Right ventricle myocardium inferior (tissue), 1 donor: ENCODE measurements at places on chromosomes 6 and 20.
A peak's percentile ranks its signal among the peaks of the same experiment; 100 is the strongest.

- no peak for DNase-seq
Measured at GRCh38 chr6:99104218-99104617, 156.5 kb upstream of the FBXL4 start.

- DNase-seq: peak; percentile 78
Measured at GRCh38 chr6:36685926-36686667, 7.6 kb downstream of the CDKN1A start.

- peak; percentile 81 for DNase-seq
Measured at GRCh38 chr6:44056392-44057237, 70.6 kb downstream of the MRPL14 start.

DNA sequence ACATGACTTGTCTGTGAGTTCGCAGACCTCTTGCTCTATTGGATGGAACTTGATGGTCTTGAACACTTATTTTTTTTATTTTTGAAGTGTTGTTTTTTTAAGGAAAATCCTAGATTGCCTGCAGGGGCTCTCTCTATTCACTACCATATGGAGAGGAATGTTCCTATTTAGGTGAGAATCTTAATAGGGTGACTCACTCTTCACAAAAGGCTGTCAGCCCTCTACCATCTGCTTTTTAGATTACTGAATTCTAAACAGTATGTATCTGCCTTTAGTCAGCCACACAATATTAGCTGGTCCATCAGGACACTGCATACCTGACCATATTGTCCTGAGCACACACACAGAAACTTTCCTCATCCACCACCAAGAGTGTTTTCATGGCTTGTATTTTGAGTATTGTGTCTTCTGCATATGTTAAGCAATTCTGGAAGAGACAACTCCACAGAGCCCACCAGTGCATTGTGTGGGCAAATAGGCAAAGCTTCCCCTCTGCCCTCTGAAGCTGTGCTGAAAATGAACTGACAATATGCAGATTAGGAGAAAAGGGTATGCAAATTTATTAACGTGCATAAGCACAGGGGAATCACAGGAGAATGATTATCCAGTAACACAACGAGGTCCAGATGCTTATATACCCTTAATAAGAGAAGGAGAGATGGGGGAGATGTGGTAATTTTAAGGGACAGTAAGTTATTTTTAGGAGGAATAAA, 6.6 kb upstream of the BTBD9 start:
- no peak for DNase-seq

- no peak for DNase-seq
Measured at GRCh38 chr6:108609276-108609769, 48.6 kb downstream of the FOXO3 start.

DNA sequence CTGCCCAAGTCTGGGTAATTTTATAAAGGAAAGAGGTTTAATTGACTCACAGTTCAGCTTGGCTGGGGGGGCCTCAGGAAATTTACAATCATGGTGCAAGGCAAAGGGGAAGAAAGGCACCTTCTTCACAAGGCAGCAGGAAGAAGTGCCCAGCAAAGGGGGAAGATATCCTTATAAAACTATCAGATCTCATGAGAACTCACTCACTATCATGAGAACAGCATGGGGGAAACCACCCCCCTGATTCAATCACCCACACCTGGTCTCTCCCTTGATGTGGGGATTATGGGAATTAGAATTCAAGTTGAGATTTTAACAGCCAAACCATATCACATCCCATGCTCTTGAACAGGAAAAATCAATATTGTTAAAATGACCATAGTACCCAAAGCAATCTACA, 215.2 kb upstream of the TAB2 start:
- DNase-seq: no peak

DNA sequence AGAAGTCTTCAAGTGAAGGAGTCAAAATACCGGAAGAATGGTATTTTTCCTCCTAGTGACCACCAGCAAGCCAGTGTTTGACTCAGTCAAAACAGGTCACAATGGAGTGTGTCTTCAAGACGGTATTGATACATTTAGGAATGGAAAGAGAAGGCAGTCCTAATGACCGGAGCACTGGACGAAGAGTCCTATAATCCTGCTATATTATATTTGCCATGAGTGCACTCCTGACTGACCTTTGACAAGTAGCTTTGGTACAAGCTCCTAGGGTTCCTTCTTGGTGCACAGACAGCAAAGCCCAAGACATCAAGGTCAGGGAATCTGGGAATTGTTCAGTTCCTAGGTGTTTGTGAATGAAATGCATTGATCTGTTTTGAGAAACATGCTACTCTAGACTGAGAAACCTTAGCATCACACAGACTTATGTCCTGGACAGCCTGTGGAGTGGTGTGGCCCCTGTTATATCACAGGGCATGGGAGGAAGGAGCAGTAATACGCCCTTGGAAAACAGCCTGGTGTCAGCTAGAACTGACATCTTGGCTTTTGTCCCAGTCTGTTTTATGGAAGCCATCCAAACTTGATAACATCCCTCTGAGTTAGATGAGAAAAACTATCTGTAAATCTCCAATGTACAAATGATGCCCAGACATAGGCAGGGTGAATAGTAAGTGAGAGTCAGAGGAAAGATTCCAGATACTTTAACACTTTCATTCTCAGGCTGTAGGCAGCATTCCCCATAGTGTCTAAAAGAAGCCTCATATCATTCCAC, 18.5 kb downstream of the NOX3 start:
- no peak for DNase-seq

DNA sequence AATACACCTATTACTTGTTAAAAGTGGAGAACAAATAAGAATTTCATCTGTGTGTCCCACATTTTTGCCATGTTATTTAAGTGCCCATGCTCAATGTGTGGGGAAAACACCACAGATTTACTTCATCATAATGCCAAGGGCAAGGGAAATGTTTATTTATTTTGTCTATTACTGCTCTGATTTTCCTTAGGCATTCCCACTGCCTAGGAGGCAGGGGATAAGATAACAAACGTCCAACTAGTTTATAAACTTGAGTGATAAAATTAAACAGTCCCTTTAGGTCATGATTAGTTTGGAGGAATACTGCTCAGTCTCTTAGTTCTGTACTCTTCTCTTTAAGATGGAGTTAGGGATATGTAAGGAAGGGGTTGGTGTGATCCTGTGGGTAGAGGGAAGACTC, 598.4 kb upstream of the MARCKS start:
- no peak for DNase-seq

GRCh38 chr20:16423311-16424212, 149.7 kb downstream of the KIF16B start:
- DNase-seq: no peak

- no peak for DNase-seq
Measured at GRCh38 chr6:1251198-1252155, 60.4 kb upstream of the FOXQ1 start.

DNA sequence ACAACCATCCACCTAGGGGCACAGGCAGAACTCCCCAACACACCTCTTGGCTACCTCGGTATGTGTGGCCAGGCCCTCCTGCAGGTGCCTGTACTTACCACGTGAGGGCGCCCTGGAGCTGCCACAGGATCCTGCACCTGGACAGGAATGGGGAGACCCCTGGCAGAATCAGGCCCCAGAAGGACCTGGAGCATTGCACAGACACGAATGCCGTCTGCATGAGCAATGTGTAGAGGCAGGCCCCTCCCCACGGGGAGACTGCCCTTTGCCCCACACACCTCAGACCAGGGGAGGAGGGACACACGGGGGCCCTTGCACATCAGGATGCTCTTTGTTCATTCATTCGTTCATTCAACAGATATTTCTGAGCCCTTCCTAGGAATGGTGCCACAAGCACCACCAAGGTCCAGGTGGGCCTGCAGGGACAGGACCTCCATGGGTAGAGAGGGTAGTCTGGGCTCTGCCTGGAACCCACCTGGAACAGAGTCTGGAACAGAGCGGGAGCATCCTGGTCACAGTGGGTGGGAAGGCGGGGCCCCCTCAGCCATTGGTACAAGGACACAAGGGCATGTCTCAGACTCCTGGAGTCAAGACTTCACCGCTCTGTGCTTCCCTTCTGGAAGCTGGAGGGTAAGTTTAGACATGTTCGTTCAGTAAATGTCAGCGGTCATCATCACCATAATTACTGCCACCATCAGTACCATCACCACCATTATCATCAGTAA, 32.3 kb downstream of the YTHDF1 start:
- no peak for DNase-seq

DNA sequence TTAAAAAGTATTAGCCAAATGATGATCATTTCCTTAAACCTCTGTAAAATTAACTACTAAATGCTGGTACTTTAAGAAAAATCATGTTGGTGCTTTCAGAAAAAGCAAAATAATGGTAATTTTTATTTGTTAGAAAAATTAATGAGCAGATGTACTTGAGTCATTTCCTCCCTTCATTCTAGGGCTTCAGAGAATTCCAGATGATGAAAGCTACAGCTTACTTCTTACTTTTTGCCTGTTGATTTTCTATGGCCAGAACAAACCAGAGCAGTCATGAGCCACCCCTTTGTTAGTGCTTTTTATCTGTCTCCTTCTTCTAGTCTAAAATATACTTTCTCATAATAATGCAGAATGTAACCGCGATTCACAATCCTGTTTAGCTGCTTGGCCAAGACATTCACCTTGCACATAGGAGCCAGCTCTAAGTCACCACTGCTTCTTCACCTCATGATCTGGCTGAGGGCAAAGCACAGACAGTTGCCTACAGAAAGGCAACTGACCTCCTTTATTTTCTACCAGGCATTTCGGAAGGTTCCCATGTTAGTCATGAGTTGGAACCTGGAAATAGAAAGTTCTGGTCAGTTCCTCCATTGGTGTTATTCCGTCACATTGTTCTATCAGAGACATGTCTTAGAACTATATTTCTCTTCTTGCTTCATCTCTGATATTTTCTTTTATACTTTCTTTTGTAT, 43.5 kb upstream of the TINAG start:
- DNase-seq: no peak

- no peak for DNase-seq
Measured at GRCh38 chr6:86355271-86355670, 582.1 kb upstream of the HTR1E start.

GRCh38 chr20:16441546-16442164, 131.6 kb downstream of the KIF16B start:
- no peak for DNase-seq

GRCh38 chr6:130069485-130069884, 51.1 kb downstream of the L3MBTL3 start:
- DNase-seq: no peak

- DNase-seq: no peak
Measured at GRCh38 chr20:58992911-58993310, 11.9 kb downstream of the NELFCD start.
